ENCODE measurements at places on chromosomes 12 and 14. TPM values are rescaled to one million over a fixed set of nuclear protein-coding genes. Genes with fewer than 3 reads are reported as not detected.

The P2RX2 gene
- 0.24 TPM for total RNA-seq

DNA sequence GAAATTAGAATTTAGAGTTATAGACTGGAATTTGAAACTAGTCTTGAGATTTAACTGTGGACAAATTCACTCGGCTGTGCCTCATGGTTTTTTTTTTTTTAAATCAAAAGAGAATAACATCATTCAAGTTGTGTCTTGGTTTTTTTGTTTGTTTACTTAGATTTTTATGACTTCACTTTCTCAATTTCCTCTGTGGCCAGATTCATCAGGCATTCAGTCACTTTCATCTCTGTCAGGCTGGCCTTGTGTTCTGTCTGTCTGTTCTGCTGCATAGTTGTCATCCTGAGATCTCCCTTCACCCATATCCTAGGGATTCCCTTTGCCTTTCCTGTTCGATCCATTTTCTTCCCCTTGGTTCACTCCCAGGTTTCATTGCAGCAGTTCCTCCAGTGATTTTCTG is 10.0 kb downstream of the MARK3 start:
- no peaks in the 10 kb centered on the region for H3K27me3 ChIP-seq
- no peak overlapping the region for H3K27ac ChIP-seq
- DNase-seq: no peak
- no peak overlapping the region for H3K4me3 ChIP-seq

DNA sequence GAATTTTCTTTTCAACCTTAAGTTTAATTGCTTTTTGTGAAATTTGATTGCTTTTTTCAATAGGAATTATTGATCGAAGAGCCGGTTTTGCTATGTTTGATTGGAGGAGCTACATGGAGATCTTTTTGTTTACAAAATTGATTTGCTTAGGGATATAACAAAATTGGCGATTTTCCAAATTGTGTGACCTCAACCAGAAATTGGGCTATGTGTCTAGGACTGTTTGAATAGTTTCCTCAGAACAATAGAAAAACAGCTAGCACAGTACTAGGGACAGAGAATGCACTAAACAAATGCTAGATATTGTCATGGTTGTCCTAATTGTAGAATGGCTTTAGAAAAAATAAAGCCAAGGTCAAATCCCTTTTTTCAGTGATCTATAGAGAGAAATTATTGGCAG is 2.4 kb downstream of the SLC17A8 start:
- H3K4me1 ChIP-seq: no peaks in the 10 kb centered on the region
- H3K4me3 ChIP-seq: no peak overlapping the region
- DNase-seq: no peak
- no peaks in the 10 kb centered on the region for H3K27me3 ChIP-seq
- H3K27ac ChIP-seq: no peak overlapping the region
- no peaks in the 10 kb centered on the region for H3K36me3 ChIP-seq

DNA sequence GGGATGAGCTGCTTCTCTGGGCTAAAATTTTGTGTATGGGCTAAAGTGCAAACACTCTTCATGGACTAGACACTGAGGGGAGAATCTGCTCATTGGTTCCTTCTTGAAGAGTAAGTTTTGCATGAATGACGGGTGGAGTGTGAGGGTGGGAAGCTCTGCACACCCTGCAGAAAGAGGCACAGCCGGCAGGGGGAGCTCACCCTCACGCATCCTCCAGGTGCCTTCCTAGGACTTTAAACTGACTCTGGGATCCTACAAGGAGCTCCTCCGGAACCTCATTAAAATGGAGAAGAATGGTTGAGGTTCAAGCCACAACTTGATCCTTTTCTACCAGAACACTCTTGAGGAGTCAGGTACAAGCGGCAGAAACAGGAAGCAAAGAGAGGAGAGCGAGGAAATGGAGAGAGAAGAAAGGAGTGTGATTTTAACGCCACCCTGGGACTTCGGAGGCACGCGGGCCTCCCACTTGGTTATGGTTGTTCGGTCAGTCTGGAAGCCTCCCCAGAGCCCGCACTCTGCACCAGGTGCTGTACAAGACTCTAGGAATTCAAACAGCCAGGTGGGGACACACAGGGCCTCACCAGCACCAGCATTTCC is 87.5 kb downstream of the SETD3 start:
- no peak overlapping the region for H3K4me3 ChIP-seq
- H3K36me3 ChIP-seq: no peaks in the 10 kb centered on the region
- no peaks in the 10 kb centered on the region for H3K27me3 ChIP-seq
- H3K4me1 ChIP-seq: no peaks in the 10 kb centered on the region
- peak; percentile 59 for DNase-seq

The KRT5 gene
- not detected for total RNA-seq

DNA sequence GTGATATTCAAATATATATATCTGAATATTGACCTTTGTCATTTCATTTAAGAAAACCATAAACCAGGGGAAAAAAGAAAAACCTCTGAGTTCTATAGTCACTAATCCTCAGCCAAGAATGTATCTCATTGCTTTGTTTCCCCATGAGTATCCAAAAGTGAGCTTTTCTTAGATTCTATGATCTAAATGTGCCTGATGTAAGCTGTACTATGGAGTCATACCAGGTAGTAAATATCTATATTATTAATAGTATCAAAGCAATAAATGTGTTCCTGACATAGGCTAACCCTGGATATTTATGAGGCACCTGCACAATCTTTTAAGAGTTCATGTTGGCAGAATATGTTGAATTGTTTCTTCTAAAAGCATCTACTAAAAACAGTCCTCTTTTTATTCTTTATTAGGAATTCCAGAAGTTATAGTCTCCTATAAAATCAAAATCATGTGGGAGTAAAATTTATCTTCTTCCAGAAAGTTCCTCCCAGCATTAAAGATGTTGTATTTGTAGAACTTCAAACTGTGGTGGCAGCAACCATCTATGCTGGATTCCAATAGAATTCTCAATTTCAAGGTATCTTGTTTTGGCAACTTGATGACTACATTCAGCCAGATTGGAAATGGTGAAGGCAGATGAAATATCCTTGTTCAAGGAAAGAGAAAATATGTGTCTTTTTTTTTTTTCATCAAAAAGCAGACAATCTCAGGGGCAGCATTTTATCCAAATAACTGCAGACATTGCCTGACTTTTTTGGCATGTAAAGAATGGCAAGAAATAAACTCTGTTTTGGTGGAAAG is 139.7 kb upstream of the RASSF8 start:
- H3K27ac ChIP-seq: no peak overlapping the region
- H3K4me1 ChIP-seq: no peaks in the 10 kb centered on the region
- no peak for DNase-seq
- H3K27me3 ChIP-seq: no peaks in the 10 kb centered on the region
- no peak overlapping the region for H3K4me3 ChIP-seq

The PTPRR gene
- 21.8 TPM for total RNA-seq

The SLC6A15 gene
- total RNA-seq: 0.32 TPM
